ENCODE measurements at places on chromosomes 2 and 18. TPM values are rescaled to one million over a fixed set of nuclear protein-coding genes. Genes with fewer than 3 reads are reported as not detected.

Gene GLB1L
- 2.7 TPM for total RNA-seq

Gene REG1B
- not detected for total RNA-seq

DNA sequence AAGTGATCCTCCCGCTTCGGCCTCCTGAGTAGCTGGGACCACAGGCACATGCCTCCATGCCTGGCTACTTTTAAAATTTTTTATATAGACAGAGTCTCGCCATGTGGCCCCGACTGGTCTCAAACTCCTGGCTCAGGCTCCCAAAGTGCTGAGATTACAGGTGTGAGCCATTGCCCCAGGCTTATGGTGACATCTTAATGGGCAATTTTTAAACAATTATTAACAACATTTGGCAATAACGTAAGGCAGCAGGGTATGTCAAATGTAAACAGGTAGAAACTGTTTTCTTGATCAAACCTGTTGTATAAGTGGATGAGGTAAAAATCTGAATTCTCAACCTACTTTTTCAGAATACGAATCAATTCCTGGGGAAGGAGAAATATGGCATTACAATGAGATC, 11.0 kb downstream of the FECH start:
- DNase-seq: no peak

- no peak for DNase-seq
Observed at GRCh38 chr2:180520206-180520605, 460.2 kb upstream of the UBE2E3 start.

DNA sequence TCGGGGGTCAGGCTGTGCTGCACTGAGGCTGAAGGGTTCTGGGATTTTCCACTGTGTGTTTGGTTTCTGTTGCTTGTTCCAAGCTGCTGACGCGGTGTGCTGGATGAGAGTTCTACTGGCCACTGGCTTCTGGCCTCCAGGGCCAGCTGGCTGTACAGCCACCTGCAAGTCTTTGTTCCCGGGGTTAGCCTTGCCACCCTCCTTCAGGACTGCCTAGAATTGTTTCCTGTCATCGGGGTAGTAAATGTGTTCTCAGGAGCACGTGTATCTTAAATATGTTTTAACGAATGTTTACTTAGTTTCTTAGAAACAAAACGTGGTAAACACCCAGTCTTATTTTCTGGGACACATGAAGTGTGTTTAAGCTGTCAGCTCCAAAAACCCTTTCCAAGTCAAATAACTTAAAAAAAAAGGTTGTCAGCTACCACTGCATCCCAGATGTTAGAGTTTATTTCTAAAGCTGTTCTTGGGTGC, 231.2 kb downstream of the AGAP1 start:
- DNase-seq: no peak

DNA sequence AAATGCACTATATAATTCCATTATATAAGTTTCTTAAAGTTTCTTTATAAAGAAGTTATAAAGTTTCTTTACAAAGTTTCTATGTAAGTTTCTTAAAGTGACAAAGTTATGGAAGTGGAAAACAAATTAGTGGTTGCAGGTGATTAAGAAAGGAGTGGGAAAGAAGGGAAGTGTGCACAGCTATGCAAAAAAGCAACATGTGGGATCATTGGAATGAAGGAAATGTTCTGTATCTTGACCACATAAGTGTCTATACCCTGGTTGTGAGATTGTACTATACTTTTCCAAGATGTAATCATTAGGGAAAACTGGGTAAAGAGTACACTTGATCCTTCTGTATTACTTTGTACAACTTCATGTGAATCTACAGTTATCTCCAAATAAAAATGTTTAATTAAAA, 1541.1 kb downstream of the LRP1B start:
- no peak for DNase-seq

- peak; percentile 65 for DNase-seq
Observed at GRCh38 chr2:43225093-43225787, 1.2 kb downstream of the ZFP36L2 start.

GRCh38 chr2:208280933-208281332, 14.9 kb downstream of the PIKFYVE start:
- no peak for DNase-seq

- DNase-seq: no peak
Observed at GRCh38 chr2:177733322-177733855, 339.2 kb downstream of the PDE11A start.
